SJSA1 (cell line): ENCODE measurements at places on chromosomes 16 and 17. TPM values are rescaled to one million over a fixed set of nuclear protein-coding genes. Genes with fewer than 3 reads are reported as not detected.

- peaks cover 100% of the 10 kb centered on the region for H3K27me3 ChIP-seq
- no peaks in the 10 kb centered on the region for H3K36me3 ChIP-seq
- 0 out of 2 replicates have a peak, but pooled peaks cover 3% of the 10 kb centered on the region for H3K4me1 ChIP-seq
- H3K27ac ChIP-seq = no peak overlapping the region
- H3K4me3 ChIP-seq = no peak overlapping the region
Observed at GRCh38 chr17:79420318-79421243, 190.3 kb downstream of the RBFOX3 start.

DNA sequence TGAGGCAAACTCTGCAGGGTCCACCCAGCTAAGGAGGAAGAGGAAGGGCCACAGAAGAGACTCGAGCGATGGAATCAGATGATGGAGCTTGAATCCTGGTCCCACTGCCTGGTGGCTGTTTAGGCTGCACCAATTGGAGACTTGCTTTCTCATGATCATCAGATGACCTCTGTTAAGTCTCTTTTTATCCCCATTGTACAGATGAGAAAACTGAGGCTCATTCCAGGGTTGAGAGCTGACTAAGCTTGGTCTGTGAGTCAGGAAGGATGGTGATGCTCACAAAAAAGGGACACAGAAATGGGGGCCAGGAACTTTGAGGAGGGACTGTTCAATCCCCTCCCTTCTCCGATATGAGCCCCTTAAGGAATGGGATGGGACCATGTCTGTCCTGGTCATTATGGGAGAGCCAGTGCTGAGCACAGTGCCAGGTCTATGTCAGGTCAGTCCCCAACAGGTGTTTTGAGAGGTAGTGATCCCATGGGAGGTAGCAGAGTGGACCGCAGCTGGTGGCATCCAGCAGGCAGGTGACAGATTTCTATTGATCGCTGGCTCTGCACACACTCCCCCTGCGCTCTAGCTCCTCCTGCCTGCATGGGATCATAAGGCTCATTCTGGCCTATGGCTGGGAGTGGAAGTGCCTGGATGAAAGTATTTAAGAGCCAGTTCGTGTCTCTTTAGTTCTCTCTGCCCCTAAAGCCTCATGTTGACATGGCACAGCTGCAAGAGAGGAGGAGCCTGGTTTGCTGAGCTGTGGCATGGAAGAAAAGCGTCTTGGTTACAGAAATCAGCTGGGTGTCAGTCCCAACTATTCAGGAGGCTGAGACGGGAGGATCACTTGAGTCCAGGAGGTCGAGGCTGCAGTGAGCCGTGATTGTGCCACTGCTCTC is 27.2 kb downstream of the SNX20 start:
- no peaks in the 10 kb centered on the region for H3K27me3 ChIP-seq
- no peaks in the 10 kb centered on the region for H3K4me1 ChIP-seq
- H3K36me3 ChIP-seq = no peaks in the 10 kb centered on the region
- H3K4me3 ChIP-seq = no peak overlapping the region

GRCh38 chr17:778096-778495 is 4.0 kb downstream of the GLOD4 start:
- H3K27me3 ChIP-seq = no peaks in the 10 kb centered on the region
- peaks cover 20% of the 10 kb centered on the region for H3K4me1 ChIP-seq
- peaks cover 62% of the 10 kb centered on the region for H3K36me3 ChIP-seq
- H3K27ac ChIP-seq = no peak overlapping the region
- no peak for DNase-seq

DNA sequence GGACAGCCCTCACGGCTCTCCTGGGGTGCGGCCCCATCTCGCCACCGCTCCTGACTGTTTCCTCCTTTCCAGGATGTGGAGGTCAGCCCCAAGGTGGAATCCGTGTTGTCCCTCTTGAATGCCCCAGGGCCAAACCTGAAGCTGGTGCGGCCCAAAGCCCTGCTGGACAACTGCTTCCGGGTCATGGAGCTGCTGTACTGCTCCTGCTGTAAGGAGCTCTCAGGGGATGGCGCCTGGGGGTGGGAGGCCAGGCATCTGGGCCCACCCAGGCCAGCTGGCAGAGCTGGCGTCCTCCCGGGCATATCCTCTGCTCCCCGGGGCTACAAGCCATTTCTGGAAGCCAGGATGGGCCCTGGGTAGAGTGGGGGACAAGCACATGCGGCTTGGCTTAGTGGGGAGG is 13.2 kb downstream of the IL34 start:
- H3K27me3 ChIP-seq = no peaks in the 10 kb centered on the region
- DNase-seq = peak; percentile 43
- no peak overlapping the region for H3K27ac ChIP-seq

- no peak overlapping the region for H3K4me3 ChIP-seq
- no peaks in the 10 kb centered on the region for H3K27me3 ChIP-seq
- H3K4me1 ChIP-seq = peaks cover 6% of the 10 kb centered on the region
- H3K36me3 ChIP-seq = peaks cover 10% of the 10 kb centered on the region
Observed at GRCh38 chr17:43334738-43335402, 63.9 kb upstream of the ARL4D start.

DNA sequence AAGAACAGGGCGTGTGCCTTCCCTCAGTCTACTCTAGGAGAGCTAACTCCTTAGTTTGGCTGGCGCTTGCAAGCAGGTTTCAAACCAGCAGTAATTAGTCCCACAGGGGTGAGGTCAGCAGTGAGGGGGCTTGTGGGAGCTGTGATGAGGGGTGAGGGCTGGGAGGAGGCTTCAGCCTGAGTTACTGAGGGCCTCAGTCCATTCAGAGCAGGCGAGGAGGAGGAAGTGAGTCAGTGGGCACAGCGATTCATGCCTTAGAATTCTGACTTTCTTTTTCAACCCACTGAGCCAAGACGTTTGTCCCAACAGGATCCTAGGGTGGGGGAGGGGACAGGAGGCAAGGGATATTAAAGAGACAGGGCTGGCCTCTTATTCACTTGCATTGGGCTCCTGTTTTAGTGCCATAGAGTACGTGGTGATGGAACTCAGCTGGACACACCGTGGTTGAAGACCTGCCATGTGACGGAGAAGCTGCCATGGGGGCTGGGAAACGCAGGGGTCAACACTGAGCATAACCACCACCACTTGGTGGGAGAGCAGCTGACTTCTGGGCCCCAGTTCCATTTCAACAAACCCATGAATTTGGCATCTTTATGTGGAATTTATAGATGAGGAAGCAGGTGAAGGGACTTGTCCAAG is 8.3 kb upstream of the ITGA3 start:
- no peaks in the 10 kb centered on the region for H3K27me3 ChIP-seq
- peak overlapping the region; percentile 85 for H3K27ac ChIP-seq
- H3K36me3 ChIP-seq = no peaks in the 10 kb centered on the region

DNA sequence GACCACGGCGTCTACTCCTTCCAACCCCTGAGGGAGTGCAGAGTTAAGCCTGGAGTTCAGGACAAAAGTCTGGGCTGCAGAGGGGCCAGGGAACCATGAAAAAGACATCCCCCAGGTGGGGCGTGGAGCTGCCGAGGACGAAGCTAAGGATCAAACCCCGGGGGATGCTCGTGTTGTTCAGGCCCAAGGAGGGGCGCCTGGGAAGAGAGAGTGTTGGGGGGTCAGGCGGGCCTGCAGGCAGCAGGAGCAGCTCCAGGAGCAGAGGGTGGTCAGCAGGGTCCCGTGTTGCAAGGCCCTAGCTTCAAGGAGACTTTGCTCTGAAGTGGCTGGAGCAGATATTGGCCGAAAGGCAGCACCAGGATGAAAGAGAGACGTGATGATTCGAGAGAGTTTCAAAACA is 26.7 kb downstream of the NECAB2 start:
- no peak for DNase-seq
- no peak overlapping the region for H3K4me3 ChIP-seq
- no peaks in the 10 kb centered on the region for H3K36me3 ChIP-seq
- H3K4me1 ChIP-seq = no peaks in the 10 kb centered on the region
- H3K27ac ChIP-seq = no peak overlapping the region
- peaks cover 8% of the 10 kb centered on the region; the same call in 1 of the 2 replicates for H3K27me3 ChIP-seq

ASGR1 gene
- total RNA-seq = 0.16 TPM in 1 of 2 replicates, not detected in the other
